HS-27A (cell line): ENCODE measurements at places on chromosomes 2 and 18.

- DNase-seq: no peak
These were observed 32.1 kb upstream of the KCNG2 start for GRCh38 chr18:79765491-79766245.

DNA sequence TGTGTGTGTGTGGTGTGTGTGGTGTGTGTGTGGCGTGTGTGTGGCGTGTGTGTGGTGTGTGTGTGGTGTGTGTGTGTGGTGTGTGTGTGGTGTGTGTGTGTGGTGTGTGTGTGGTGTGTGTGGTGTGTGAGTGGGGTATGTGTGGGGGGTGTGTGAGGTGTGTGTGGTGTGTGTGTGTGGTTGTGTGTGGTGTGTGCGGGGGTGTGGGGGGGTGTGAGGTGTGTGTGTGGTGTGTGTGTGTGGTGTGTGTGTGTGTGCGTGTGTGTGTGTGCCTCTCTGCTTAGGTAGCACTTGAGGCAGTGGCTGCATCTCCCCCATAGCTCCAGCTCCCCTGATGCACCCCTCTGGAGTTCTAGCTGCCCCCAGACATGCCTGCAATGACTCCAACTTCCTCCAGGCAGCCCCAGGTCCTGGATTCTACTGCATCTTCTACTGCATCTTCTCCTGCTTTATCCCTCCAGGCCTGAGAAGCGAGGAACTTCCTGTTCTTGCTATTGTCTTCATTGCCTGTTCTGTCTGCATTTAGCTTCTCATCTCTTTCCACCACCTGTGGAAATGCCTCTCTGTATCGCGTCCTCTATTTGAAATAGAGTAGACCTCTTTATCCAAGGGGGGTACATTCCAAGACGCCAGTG lies 22.2 kb upstream of the MLPH start:
- DNase-seq: no peak

- DNase-seq: peak; percentile 62
These were observed 303.7 kb upstream of the EPAS1 start for GRCh38 chr2:45993476-45993991.

- DNase-seq: no peak
These were observed 387.3 kb downstream of the STK39 start for GRCh38 chr2:167860082-167860481.

DNA sequence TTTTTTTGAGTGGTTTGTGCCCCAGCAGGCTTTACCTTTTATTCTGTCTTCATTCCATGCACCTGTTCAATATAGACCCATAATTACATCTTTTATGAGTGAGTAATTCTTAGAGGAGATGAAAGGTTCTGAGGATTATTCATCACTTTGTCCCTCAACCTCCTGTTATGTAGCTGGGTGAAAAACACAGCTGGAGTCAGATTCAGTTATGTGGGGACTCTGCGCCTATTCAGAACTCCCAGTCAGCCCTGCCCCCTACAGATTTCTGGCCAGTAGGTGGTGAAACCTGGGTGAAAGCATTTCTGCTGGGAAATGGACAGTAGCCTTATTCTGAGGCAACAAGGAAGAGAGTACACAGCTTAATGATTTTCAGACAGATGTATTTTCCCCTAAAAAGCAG lies 107.8 kb downstream of the MGAT5 start:
- no peak for DNase-seq

GRCh38 chr2:12555012-12555645 lies 161.6 kb upstream of the TRIB2 start:
- DNase-seq: peak; percentile 54

- no peak for DNase-seq
These were observed 205.3 kb upstream of the CCDC150 start for GRCh38 chr2:196434217-196434616.

- no peak for DNase-seq
These were observed 152.3 kb downstream of the MEIS1 start for GRCh38 chr2:66587216-66587615.

DNA sequence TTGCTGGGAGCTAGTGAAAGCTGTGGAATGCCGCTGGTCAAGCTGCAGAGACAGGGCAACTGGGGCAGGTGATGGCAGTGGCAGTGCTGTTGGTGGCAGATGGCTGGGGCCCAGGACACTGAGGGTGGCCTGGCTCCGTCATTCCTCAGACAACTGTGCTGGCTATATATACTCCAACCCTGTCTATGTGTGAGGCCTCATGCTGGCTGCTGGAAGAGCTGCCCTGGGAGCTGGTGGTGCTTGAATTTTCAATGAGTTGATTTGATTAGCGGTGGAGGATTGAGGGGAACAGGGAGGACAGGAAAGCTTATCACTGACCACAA lies 66.5 kb upstream of the TMEM200C start:
- no peak for DNase-seq

DNA sequence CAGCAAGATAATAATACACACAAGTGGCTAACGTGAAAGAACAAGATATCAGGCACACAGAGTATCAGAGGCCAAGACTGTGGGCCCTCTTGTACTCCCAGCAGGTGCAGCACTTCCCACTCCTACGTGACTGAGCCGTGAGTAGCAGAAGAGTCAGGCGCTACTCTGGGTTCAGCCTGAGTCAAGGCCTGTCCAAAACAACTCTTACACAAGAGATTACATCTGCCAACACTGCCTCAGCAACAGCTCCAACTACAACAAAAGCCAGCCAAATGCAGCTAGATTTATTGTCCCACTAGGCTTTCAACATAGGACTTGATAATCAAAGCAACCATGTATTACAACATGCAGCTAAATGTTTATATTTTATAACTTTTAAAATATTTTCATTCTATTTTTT lies 56.2 kb downstream of the ITSN2 start:
- no peak for DNase-seq

DNA sequence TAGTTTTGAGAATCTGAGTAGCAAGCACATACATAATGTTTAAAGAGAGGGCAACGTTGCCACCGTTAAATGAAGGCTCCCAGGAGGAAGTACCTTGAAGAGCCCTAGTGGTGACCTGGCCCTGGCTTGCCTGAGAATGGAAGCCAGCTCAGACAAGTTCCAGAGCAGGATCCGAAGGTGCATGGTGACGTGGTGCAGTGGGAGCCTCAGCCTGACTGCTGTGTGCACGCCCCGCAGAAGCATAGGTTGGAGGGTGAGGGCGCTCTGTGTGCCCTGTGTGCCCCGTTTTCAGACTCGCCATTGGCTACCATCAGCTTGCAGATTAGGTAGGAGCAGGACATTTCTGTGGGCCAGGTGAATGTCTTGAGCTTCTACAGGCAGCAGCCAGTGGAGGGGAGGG lies 68.2 kb downstream of the ZNF407 start:
- DNase-seq: no peak

GRCh38 chr18:46411867-46412690 lies 244.9 kb downstream of the LOXHD1 start:
- DNase-seq: no peak

DNA sequence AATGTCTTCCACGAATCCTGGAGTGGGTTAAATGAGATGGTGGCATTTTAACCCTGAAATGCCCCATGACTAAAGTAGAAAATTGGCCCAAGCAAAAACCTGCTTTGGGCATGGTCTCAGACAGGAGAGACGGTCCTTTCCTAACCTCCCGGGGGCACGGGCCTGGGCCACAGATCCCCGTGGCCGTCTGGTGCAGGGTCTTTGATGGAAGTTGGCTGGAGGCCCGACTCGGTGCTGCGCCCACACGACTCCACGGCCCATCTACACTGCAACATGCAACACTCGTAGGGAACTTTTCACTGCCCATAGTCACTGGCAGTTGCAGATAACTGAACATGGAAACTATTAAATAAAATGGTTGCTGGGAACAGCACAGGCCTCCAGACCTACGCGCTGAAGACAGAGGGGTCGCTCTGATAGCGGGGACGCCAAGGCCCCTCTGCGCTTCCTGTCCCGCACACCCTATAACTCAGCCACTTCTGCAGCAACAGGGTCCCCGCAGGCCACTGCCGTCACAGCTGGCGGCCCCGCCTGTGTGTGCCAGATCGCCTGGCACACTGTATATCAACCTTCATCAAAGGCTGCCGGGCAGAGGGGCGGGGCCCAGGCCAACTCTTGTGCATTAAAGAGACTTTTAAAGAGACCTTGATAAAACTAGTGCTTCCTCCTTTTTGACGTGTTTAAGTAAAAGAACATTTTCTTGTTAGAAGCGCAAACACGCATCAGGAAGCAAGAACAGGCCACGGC lies 214.1 kb downstream of the TWIST2 start:
- no peak for DNase-seq
